ENCODE measurements at places on chromosomes 16 and 17. TPM values are rescaled to one million over a fixed set of nuclear protein-coding genes. Genes with fewer than 3 reads are reported as not detected.

DNA sequence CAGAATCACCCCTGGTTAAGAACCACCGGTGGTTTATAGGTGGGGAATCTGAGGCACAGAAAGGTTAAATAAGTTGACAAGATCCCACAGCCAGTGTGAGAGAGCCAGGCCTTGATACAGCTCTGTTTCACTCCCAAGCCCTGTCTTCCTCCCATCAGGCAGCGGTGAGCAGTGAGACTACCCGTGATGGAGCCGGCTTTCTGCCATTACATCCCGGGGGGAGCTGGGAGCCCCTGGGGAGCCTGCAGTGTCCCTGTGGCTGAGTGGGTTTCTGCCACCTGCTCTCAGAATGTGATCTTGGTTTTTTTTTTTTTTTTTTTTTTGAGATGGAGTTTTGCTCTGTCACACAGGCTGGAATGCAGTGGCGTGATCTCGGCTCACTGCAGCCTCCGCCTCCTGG lies 66.4 kb downstream of the ABCC1 start:
- DNase-seq, result no peak

GRCh38 chr16:46975165-46975564 lies 1.7 kb upstream of the DNAJA2 start:
- DNase-seq, result no peak

DNA sequence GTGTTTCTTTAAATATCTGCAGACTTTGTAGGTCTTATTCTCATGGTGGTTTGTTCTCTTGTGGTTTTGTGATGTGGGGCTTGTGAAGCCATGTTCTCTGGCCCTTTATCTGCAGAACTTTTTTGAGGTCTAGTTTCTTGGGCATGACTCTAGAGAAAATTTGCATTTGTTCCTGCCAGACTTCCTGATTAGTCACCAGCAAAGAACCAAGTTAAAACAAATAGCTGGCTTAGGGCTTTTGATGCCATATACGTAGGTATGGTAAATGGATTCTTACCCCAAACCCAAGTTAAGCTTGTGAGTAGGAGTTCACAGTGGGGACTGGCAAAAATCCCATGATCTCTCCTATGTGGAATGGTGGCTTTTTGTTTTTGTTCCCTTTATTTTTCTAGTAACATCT lies 68.7 kb upstream of the IRX3 start:
- no peak for DNase-seq

DNA sequence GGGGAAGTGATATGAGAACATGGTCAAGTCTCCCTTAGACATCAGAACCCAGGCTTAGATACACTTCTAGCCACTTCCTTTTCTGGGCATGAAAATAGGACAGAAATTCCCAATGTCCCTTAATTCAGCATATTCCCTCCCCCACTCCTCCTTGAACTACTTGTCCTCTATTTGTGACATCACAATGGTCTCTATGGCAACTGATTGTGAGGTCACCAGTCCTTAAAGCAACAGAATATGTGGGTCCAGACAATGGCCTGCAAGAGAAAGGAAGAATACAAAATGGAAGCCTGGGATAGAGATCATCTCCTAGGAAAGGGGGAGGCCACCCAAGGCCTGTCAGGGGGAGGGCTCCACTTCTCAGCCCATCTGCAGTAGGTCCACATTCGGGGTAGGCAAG lies 6.7 kb upstream of the SEZ6 start:
- no peak for DNase-seq

GRCh38 chr16:9192746-9193145 lies 101.3 kb downstream of the HAPSTR1 start:
- DNase-seq, result no peak

DNA sequence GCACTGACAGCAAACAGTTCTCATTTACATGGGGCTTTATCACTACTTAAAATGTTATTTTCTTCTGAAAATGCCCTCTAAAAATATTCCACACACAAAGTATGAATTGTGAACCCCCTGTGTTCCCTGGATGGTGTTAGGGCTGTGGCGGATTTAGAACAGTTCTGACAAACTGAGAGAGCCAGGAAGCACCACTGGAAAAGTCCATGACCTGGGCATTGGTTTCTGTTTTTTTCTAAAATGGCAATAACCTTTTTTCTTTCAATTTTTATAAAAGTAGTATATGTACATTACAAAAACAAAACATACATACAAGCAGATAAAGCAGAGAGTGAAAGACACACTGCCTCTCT lies 21.0 kb upstream of the ERN1 start:
- no peak for DNase-seq

DNA sequence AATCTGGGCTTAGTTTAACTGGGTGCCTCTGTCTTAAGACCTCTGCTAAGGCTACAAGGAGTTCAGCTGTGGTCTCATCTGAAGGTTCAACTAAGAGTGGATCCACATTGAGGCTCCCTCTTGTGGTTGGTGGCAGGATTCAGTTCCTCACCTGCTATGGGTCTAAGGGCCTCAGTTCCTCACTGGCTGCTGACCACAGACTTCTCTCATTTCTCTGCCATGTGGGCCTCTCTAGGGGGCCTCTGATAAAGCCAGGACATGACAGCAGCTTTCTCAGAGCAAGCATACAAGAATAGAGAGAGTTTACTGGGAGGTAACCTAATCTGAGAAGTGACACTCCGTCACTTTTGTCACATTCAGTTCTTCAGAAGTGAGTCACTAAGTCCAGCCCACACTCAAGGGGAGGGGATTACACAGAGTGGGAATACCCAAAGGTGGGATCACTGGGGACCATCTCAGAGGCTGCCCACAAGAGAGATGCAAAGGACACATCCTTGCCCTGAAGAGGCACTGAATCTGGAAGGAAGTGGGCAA lies 19.2 kb upstream of the ABAT start:
- no peak for DNase-seq

The FBXO31 gene
- 29.3 TPM for polyA plus RNA-seq

GRCh38 chr16:13307255-13307654 lies 405.9 kb downstream of the SHISA9 start:
- DNase-seq, result no peak

DNA sequence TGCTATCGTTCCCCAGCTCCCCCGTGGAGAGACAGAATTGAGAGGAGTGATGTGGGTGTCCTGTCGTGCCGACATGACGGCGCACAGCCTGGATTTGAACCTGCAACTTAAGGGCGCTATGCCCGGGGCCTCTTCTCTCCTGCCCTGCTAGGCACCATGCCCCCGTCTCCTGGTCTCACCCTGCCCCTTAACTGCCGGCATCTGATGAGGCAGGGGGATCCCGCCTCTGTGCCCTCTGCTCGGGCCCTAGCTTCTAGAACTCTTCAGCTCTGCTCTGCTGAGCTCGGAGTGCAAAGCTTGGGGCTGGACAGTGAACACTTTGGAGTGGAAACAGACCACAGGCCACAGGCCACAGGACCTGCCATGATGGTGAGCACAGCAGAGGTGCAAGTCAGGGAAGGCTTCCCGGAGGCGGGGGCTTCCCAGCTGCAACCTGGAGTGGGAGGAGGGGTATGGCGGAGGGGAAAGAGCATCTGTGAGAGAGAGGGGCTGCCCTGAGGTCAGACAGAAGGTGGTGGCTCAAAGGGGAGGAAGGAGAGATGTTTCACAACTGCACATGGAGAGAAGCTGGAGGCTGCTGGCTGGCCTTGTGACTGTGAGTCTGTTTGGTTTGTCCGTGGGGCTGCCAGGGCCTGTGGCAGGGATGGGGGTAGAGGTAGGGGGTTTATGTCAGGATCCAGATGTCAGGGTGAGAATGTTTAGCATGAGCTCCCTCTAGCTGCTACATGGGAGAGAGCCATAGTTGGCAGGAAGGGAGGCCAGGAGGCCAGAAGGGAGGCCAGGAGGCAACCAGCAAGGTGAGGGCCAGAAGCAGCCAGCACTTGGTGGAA lies 107.8 kb downstream of the CRLF3 start:
- DNase-seq, result no peak

The FBXW10 gene
- 0.13 TPM for polyA plus RNA-seq

- peak; percentile 47 for DNase-seq
Measured at GRCh38 chr17:49616601-49617131, 41.0 kb downstream of the NXPH3 start.

- DNase-seq, result no peak
Measured at GRCh38 chr17:5002121-5002788, 4.5 kb downstream of the KIF1C start.

GRCh38 chr17:72338847-72339790 lies 218.3 kb downstream of the SOX9 start:
- DNase-seq, result no peak

DNA sequence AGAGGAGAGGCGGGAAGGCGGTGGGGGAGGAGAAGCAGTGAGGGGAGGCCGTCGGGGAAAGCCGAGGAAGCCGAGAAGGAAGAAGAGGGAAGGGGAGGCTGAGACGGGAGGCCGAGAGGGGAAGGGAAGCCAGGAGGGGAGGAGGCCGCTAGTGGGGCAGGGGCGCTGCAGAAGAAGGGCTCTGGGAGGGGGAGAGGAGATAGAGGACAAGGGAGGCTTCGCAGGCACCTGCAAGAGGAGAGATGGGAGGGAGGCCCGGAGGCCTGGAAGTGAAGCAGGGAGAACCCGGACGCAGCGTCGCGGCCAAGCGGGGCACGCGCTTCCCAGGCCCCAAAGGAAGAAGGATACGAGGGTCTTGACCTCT lies 2.3 kb downstream of the C17orf58 start:
- DNase-seq, result no peak

- peak; percentile 17 for DNase-seq
Measured at GRCh38 chr17:75404731-75405364, 630 bp downstream of the GRB2 start.

- DNase-seq, result no peak
Measured at GRCh38 chr16:11145173-11145818, 110.7 kb downstream of the SOCS1 start.

The KRT39 gene
- 2.9 TPM for polyA plus RNA-seq

The SMTNL2 gene
- 139 TPM for polyA plus RNA-seq

Data from hindlimb muscle (tissue), 1 donor.